ENCODE measurements at places on chromosomes 2 and 18.

GRCh38 chr2:36904636-36905035 is 61.7 kb downstream of the STRN start:
- DNase-seq, result no peak

- DNase-seq, result no peak
Observed at GRCh38 chr2:177322801-177323261, 58.3 kb upstream of the NFE2L2 start.

GRCh38 chr18:11565716-11566115 is 43.7 kb upstream of the SLC35G4 start:
- DNase-seq, result no peak

DNA sequence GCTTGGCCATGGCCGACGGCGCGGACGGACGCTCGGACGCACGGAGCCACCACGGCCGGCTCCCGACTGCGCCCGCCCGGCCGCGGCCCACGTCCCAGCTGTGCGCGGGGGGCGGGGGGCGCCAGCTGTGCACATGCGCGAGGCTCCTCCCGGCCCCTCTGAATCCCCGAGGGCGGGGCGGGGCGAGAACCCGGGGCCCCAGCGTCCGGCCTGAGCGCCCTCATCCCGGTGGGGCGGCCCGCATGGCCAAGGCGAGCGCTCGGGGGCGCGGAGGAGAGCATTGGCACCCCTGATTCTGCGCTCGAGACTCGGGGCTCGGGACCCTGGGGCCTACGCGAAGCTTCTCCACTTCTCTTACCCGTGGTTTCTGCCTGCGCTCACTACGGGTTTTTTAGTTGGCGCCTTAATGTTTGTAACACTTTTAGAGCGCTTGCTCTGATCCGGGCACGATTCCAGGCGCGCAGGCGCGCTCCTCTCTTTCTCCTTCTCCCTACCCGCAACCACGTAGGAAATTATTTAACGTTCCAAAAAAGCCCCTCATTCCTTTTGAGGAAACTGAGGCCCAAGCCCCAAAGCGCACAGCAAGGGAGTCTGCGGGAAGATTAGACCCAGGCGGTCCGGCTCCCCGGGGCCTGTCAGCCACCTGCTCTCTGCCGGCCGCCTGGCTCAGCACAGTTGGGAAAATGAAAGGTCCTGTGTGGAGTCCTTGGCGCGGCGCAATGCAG is at the start of gene PXDN:
Gene PXDN, minus strand, starts transcription at position 70 of the 725 bp plus-strand sequence. Its CDS starts 60 bp downstream, at position 10.
- DNase-seq, result no peak

DNA sequence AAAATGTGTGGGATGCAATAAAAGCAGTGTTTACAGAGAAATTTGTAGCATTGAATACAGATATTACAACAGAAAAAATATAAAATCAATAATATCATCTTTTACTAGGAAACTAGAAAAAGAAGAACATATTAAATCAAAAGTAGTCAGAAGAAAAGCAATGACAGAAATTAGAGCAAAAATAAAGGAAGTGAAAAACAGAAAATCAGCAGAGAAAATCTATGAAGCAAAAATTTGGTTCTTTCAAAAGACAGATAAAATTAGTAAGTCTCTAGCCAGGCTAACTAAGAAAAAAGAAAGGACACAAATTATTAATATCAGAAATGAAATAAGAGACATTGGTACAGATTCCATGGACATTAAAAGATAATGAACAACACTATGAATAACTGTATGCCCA is 212.0 kb upstream of the MGAT5 start:
- no peak for DNase-seq

DNA sequence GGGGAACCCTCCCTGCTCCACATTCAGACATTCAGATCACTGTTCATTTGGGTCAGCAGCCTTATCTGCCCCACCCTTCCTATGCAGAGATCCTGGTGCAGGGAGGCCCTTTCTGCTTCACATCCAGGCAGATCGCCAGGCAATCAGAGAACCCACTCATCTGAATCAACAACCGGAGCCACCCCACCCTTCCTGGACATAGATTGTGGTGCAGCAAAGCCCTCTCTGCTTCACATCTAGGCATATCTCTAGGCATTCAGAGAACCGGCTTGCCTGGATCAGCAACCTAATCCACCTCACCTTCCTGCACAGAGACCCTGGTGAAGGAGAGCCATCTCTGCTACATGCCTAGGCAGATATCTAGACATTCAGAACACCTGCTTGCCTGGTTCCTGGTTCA is 184.5 kb upstream of the CNTNAP5 start:
- DNase-seq, result no peak

DNA sequence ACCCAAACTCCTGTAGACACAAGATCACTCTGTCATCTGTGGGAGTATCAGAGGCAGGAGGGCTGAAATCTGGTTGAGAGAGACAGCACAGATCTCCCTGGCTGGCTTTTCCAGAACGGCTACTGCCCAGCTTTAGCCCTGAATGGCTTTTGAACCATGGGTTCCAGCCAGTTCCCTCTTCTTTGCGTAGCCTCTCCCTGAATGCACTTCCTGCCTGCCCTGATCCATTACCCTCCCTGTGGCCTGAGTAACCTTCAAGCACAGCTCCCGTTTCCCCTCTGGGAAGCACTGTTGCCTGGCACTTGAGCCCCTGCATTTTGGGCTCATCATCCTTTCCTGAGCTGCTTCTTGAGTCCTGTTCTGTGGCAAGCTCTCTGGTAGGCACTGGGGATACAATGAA is 68.8 kb downstream of the ASAP2 start:
- DNase-seq, result no peak

DNA sequence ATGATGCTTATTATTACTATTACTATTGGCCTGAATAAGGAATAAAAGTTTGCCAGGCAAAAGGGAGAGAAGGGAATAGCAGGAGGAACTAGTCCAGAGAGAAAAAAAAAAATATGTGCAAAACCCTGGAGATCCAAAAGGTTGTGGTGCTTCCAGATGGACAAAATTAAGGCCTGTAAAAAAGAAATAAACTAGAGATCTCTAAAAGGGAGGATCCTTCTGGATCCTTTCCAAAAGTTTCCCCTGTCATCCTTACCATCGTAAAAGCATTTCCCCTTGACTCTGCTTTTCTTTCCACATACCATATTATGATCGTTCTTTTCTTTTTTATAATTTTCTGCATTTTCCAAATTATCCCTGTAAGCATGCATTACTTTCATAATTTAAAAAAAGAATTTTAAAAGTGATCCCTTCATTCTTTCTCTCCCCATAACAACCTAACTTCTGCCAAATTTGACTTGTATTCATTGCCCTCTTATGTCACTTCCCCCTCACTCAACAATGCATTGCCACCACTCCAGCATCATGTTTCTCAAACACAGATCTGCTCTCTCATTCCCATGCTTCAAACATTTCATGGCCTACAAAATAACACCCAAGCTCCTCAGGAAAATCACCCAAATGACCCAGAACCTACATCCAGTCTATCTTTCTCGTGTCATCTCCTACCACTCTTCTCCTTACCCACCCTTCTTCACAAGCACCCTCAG is 40.3 kb downstream of the RBMS1 start:
- DNase-seq, result no peak

DNA sequence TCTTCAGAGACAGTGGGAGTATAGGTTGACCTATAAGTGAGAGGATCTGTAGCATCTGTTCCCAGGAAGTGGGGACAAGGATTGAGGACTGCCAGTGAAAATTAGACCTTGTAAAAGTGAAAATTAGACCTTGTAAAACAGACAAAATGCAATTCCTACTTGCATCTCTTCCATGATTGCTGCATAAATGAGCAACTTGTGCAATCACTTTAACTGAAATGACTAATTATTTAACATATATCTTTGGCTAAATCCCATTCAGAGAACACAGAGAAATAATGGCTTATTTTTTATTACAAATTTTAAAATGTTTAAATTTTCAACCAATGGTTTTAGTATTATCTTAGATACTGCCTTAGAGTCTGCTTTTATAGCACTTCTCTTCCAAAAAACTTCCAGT is 67.2 kb upstream of the NABP1 start:
- no peak for DNase-seq

GRCh38 chr18:69175681-69176080 is 225.0 kb upstream of the DOK6 start:
- no peak for DNase-seq

DNA sequence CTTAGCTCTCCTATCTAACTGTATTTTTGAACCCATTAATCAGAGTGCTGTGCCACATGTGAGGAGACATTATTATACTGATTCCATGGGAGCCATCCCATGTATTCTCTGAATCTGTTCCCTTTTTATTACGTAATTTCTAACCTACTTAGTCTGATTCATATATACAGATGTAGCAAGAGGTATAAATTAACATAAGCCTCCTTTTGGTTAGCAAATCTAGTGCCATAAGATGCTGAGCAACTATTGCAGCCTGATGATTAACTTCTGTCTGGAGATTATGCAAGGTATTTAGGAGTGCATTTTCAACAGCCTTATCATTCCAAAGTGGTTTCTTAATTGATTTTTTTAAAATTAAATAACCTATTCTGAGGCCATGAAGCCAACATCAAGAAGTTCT is 114.1 kb upstream of the MSH2 start:
- DNase-seq, result no peak

DNA sequence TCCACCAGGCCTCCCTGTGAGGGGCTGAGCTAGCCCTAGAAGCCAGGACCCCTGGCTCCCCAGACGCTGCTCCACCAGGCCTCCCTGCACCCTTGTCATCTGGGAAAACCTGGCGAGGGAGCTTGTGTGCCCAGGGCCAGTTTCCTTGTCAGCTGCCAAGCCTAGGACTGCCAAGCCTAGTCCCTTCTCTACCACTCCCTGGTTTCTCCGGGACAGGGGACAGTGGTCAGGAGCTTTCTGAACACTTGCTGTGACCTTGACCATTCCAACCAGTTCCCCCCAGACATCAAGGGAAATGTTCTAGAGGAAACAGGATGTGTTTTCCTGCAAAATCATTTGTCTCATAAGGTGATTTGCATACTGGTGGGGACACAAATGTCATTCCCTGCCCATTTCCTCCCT is 41.3 kb upstream of the MRPL33 start:
- no peak for DNase-seq
